ENCODE measurements at places on chromosomes 7 and 10.

- DNase-seq: no peak
These were observed 45.8 kb downstream of the PRR15 start for GRCh38 chr7:29609162-29610037.

- no peak for DNase-seq
These were observed 73.0 kb upstream of the AFAP1L2 start for GRCh38 chr10:114477285-114477684.

- DNase-seq: no peak
These were observed 122.2 kb downstream of the GPR37 start for GRCh38 chr7:124643311-124643811.

GRCh38 chr7:79175374-79175773, 278.1 kb downstream of the MAGI2 start:
- no peak for DNase-seq

DNA sequence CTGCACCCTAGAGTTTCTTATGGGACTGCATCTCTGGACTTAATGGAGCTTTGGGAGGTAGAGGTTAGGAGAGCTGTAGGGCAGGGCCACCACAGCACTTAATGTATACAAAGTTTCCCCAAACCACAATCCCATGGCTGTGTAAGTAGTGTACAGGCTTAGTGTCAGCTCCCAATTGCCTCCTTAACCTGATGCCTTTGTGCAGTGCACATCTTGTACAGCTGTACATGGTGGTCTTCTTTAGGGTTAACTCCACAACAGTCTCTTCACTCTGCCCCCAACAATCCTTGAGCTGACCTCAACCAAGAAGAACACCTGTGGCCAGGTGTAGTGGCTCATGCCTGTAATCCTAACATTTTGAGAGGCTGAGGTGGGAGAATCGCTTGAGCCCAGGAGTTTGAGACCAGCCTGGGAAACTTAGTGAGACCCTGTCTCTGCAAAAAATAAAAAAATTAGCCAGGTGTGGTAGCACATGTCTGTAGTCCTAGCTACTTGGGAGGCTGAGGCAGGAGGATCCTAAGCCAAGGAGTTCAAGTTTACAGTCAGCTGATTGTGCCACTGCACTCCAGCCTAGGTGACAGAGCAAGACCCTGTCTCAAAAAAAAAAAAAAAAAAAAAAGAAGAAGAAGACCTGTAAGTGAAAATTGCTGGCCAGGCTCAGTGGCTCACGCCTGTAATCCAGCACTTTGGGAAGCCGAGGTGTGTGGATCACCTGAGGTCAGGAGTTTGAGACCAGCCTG, 6.8 kb downstream of the PLAU start:
- DNase-seq: no peak

DNA sequence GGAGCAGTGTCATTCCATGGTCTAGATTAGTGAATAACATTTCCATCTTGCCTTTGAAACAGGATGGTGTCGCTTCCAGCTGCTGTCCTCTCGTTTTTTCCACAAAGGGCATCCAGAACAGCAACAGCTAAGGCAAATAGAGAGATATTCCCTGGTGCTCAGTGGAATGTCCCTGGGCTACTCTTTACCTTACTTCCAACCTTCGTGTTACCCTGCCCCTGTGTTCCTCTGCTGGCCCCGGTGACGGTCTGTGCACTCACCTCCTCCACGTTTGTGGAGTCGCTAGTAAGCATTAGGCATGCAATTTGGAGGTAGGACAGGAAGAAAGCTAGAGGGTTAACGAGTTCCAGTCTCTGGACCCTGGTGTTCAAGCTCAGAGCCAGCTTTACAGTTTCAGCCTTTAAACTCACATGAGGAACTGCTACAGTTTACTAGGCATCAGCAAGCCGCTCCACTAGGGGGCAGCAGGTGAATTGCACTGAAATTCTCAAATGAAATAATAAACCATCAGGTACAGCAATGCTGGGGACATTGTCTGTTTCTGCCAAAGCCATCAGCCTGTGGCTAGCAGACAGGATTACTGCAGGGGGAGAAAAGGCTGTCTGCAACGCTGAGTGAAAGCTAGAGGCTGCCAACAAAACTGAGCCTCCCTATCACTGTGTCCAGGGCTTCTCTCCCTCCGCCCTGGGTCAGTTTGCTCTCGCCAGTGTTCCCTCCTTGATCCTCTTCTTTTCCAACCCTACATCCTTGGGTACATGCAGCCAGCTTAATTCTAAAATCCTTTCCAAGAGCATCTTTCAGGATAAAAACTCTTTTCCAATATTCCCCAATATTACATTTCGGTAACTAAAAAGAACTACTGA, 9.0 kb downstream of the MRPL32 start:
- DNase-seq: peak; percentile 64

GRCh38 chr10:24920907-24921881, 31.2 kb downstream of the PRTFDC1 start:
- no peak for DNase-seq

GRCh38 chr10:54710918-54711317, 90.1 kb downstream of the PCDH15 start:
- DNase-seq: no peak

DNA sequence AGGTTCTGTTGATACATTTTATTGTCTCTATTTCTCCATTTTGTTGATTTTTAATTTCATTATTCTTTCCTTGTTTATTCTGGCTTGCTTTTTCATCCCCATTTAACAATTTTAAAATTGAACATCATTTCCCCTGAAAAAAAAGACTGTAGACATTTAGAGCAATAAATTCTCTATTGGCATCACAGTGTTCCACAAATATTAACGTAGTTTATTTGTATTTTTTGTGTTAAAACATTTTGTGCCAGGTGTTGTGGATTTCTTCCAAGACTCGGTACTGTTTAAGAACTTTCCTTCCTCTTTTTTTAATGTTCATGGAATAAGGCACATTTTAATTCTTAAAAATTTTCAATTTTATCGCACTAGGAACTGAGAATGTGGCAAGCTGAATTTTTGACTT, 156.1 kb upstream of the NPY start:
- no peak for DNase-seq

GRCh38 chr10:1534820-1535219, 202.5 kb downstream of the ADARB2 start:
- no peak for DNase-seq

DNA sequence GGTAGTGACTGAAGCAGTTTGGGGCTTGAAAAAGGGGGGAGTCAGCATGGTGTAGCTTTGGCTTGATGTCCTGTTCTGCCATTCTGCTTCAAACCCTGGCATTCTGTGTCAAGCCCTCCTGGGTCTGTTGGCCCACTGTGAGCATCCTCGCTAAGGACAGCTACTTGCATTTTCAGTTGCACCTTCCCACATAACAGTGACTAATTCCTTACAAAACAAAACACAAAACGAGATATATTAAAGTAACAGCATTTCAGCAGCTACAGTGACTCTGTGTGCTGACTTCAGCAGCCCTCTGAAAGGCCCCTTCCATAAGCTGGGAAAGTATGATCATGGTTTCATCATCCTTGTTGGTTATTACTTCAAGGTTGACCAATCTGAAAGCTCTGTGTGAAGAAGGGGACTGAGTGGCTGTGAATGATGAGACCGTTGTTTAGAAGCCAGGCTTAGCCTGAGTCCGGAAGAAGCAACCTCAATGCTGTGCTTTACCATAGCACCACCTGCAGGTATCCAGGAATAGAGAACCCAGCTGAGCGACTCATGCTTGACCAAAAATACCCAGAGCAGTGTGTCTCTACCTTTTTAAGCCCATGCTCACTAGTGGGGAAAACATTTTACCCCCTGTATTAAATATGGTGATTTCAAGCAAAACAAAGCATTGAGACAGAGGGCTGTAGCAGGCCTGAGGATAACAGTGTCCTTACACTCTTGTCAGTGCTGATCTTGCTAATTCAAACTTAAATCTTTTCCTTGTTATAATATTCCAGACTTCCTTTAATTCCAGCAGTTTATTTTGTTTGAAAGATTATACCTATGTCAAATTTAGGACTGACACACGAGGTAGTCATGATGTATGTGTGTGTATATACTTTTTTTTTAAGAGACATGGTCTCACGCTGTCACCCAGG, 42.6 kb upstream of the CC2D2B start:
- DNase-seq: no peak

DNA sequence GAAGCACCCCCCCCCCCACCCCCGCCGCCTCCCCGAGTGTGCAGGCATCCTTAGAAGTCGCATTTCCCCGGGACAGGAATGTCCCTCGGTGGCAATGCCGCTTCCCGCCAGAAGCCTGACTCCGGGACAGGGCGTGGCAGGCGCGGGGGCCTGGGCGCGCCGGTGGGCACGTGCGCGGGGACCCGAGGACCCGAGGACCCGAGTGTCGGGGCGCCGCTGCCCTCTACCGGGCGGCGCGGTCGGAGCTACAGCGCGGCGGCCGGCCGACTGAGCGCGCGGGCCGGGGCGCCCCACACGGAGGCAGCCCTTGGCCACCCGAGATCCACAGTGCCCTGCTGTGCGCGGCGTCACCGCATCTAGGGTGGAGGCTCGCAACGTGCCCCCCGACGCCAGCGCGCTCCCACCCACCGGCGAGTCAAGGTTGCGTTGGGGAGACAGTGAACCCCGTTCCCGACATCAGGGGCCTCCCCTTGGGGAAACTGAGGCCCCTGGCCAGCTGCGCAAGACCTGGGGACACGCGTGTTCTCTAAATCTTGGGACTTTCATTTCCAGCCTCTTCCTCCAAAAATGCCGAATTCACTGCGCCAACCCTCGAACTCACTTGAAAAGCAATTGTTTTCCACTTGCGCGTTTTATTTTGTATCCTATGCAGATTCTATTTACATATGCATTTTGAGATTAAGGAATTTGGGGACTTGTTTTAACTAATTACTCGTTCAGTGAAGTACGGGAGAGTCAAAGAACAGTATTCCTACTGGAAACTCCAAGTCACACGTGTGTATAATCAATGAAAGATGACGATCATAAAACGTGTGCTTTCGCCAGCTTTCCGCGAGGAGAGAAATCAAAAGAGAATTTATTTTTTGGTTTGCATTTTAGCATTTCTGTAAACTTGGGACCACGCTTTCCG, 3.1 kb upstream of the CUX1 start:
- no peak for DNase-seq

DNA sequence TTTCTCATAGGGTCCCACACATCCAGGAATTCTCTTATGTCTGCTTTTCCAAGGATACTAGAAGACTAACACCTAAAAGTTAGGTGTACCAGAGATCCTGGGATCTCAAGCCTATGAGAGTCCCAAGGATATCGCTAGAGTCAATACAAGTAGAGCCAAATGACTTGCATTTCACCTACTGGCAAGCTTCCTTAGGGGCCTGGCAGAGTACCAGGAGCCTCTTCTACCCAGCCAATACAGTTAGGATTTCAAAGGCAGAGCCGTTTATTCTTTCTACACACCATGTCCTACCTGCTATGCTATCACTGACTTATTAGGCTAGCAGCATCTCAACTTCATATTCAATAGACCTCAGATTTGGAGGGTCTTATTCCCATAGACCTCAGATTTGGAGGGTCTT, 53.5 kb upstream of the UNC5B start:
- DNase-seq: no peak

DNA sequence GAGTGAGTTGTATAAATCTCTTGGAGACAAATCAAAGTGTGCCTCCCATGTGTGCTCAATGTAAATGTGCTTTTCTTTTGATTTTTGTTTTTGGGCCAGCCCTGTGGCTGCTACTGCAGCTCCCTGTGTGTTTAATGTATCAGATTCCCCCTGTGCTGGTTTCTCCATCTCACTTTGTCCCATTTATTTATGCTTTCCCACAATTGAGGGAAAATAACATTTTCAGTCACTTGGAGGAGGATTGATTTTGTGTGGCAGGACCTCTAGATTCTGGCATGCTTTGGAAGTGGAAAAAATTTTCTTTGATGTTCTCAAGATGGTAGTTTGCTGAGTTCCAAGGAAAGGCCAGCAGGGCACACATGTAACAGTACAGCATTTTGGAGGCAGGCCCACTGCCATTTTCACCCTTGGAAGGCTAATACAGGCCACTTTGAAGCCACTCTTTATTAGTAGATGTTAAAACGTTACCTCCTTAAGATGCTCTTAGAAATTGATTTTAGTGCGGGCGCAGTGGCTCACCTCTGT, 323.6 kb downstream of the BICC1 start:
- DNase-seq: no peak

Measured in stimulated activated CD8-positive, alpha-beta memory T cell treated with anti-CD3 and anti-CD28 coated beads, Interleukin-15, amount 100 ng/mL, for 1 hour (primary cell).